ENCODE measurements at places on chromosomes 12 and 14.
A peak's percentile ranks its signal among the peaks of the same experiment; 100 is the strongest.

DNA sequence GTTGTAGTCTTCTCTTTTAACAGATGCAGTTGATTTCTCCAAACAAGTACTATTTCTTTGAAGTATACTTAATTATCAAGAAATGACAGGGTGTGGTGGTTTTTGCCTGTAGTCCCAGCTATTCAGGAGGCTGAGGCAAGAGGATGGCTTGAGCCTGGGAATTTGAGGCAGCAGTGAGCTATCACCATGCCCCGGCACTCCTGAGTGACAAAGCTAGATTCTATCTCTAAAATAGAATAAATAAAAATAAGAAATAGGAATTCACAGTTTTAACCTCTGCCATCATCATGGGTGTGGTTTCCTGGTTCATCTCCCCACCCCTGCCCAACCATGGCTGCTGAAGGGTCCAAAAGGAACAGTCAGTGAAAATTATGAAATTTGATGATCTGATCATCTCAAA is 290.2 kb upstream of the FLRT2 start:
- no peak for DNase-seq

GRCh38 chr14:73809391-73809790 is 42.2 kb upstream of the PTGR2 start:
- no peak for DNase-seq

GRCh38 chr14:99462210-99462609 is 18.4 kb downstream of the SETD3 start:
- no peak for DNase-seq

- DNase-seq = no peak
Measured at GRCh38 chr12:52857500-52857899, 8.7 kb upstream of the KRT78 start.

DNA sequence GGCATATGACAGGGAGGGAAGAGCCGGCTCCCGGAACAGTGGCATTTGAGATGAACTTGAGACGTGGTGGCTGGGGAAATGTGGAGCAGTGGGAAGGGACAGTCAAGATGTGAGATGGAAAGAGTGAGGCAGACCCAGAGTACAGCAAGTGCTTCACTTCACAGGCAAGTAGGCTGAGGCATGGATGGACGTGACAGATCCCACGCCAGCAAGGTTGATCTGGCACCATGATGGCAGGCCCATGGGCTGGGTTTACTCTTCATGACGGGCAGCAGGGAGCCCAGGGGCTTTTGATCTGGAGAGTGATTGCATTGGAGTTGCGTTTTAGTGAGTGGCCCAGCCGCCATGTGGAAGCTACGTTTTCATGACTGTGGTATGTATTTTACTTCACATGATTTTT is 17.9 kb upstream of the EML1 start:
- DNase-seq = no peak

GRCh38 chr12:49673446-49674317 is 33.5 kb downstream of the FMNL3 start:
- peak; percentile 85 for DNase-seq

DNA sequence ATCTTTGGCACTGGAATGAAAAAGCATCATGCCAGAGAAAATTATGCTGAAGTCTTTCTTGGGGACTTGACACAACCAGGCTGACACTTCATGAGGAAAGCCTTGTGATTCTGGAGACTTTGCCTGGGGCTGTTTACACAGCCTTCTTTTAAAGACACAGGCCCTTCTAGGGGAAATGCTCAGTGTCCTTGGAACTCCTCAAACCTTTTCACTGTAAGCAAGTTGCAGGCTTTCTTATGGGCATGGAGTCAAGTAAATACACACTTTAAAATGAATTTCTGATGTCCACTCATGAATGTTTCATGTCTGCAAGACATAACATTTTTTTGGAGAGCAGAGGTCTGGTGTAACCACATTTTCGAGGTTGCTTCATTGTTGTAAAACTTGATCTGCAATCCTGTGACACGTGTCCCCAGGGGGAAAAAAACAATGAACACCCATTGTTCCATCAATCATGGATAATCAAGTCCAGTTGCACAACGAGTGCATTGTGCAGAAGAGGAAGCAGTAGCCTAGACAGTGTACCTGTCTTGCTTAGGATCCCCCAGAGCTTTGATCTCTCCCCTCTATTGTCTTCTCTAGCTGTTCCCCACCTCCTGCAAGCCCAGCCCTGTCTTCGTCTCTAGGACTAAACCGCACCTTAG is 155.1 kb upstream of the PRICKLE1 start:
- DNase-seq = no peak

DNA sequence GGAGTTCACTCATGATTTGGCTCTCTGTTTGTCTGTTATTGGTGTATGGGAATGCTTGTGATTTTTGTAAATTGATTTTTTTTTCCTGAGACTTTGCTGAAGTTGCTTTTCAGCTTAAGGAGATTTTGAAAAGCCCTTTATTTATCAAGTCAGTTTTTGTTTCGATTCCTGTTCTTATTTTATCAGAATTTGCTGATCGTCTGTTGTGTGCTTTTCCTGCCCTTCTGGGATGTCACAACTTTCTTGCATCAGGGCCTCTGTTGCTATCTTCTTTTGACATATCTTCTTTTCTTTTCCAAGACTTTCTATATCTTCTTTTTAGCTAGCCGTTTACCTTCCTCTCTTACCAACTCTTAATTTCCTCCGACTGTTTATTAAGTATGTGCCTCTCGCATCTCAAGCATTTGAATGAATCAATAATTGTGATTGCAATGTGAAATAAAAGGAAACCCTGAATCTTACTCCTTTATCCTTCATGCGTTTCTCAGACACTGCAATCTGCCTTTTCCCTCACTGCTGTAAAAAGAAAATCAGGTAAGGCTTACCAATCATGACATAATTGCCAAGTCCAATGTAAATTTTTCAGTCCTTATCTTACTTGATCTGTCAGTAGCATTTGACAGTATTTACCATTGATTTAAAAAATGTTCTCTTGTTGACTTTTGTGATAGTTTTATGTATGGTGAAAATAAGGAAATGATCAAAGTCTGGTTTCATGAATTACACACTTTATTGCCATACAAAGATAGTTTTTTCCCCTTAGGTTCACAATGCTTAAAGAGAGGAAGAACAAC is 53.0 kb downstream of the ETNK1 start:
- no peak for DNase-seq

GRCh38 chr12:65518771-65519170 is 240.3 kb downstream of the MSRB3 start:
- DNase-seq = no peak

DNA sequence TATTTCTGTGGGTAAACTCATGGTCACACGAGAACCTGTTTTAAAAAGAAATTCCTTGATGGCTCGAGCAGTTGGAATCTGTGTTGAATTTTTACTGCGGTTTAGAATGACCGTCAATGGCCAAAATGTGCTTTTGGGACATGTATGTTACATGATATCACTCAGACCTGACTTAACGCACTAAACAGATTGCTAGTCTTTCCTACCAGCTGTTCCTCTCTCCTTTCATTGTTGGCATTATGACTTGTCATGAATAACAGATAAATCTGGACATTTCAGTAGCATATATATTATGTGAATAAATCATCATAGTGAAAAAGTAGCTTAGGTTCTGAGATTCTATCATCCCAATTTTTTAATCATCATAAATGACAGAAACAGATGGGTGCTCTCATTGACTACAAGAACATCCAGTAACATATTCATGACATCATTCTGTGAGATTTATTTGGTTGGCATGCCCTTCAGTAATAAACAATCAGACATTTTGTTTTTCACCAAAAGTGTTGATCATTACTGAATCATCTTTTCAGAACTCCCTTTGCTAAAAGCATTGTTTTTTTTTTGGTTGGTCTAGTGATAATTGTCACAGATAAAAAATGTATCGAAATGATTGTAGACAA is 57.9 kb upstream of the NAV3 start:
- no peak for DNase-seq

DNA sequence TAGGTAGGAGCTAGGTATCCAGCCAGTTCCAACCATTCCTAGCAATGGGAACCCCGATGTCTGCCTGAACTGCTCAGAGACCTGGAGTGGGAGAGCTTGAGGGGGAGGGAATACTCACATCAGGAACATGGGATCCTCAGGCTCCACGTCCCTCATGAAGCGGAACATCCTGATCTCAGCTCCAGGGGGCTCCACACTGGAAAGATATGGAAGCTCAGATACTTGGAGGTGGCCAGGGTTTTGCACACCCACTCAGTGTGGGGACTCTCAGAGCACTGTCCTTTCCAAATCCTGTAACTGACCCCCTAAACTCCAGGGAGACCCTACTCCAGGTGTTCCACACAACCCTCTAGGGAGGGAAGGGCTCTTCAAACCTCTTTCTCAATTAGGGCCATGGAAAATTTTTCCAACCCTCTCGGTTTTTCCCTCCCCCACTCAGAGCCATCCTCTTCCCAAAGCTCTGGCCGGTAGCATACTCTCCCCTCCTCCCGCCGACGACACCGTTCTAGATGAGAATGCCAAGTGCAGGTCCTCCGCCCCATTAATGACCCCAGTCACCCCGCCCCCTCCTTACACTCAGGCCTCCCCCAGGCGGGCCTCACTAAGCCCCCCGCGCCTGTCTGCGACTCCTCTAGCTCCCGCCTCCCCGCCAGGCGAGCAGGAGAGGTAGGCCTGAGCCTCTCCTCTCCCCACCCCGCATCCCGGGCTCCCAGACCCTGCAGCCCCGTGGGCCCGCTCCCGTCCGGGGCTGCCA is 597 bp downstream of the MLF2 start:
- peak; percentile 56 for DNase-seq

- no peak for DNase-seq
Measured at GRCh38 chr12:120702637-120703036, 7.6 kb upstream of the UNC119B start.

GRCh38 chr12:75087654-75088053 is 122.0 kb downstream of the KCNC2 start:
- no peak for DNase-seq

DNA sequence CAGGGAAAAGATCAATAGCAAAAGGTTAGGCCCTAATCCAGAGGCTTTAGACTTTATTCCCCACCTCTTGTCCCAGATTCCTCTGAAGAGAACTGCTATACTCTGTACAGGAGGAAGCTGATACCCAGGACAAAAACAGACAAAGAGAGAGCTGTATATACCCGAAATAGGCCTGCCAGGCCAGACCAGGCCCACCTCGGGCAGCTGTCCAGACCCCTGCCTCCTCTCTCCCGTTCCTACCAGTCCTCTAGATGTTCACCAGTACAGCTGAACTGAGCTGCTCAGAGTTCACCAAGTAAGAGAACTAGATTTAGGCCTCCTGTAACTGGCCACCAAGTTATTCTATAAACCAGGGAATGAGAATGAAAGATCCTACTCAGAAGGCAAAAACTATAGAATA is 4.7 kb downstream of the CHD4 start:
- no peak for DNase-seq

- no peak for DNase-seq
Measured at GRCh38 chr14:77342726-77343397, 22.0 kb downstream of the GSTZ1 start.

- DNase-seq = no peak
Measured at GRCh38 chr14:76007852-76008251, 22.3 kb downstream of the IFT43 start.

- DNase-seq = no peak
Measured at GRCh38 chr14:99846808-99847207, 53.6 kb downstream of the EML1 start.

DNA sequence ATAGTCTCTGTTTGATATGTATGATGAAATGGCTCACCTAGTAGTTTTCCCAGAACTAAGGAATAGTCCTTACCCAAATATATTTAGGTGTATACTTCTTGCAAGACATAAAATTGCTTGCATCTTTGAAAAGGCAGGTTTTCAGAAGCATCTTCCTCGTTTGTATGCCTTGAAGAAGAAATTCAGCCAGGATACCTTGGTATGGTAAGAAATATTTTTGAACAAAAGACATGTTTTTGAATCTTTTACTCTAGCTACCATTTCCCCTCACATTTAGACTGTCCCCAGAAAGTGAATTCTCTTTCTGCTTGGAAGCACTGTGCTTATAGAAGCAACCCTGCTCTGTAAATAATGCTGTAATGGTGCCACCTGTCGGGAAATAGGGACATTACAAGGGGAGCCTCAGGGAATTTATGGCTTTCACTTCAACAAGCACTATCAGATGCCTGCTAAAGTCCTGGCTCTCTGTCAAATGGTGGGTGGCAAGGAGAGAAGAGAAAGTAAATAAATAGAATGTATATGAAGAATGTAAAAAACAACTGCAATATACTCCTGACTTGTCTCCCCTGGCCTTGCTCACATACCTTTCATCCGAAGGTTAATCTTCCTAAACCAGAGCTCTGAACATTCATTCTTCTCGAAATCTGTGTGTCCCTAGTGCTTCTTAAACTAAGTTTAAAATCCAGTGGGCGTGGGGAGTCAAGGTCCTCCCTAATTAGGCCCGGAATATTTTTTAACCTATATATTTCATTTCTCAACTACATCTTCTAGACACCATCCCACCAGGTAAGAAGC is 6.1 kb downstream of the CCDC184 start:
- DNase-seq = peak; percentile 83

DNA sequence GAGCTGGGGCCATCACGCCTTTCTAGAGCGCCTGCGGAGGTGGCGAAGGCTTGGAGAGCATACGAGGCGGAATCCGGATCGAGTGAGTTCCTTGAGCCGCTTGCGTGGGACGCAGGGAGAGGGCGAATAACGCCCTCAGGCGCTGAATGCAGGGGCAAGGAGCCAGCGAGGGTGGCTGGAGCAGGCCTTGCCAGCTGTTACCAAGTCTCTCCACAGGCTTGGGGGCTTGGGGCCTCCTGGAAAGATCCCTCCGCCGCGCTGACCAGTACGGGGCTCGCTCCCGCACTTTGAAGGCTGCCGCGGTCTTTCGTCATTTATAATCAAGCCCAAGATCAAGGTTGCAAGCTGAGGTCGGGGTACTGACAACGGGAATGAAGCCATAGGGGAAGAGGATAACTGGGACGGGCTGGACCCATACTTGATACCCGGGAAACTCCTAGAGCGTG is 1.2 kb downstream of the FLRT2 start:
- peak; percentile 27 for DNase-seq

DNA sequence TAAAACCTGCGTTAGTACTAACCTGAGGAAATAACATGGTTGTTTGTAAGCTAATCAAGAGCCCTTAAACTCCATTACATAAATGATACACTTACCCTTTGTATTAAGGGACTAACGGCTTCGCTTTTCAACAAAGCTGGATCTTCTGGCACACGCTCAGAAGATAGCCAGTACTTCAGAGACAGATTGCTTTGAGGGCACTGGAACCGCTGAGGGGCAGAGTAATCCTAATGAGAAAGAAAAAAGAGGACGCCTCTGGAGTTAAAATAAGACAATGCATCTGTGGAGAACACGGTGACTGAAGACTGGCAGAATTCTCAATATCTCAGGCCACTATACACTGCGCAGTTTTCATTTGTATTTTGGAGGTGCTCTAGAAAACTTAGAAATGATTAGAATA is 1.5 kb upstream of the KTN1 start:
- no peak for DNase-seq

- peak; percentile 61 for DNase-seq
Measured at GRCh38 chr12:51678086-51678724, 87.2 kb downstream of the SCN8A start.

GRCh38 chr12:107818984-107819383 is 44.5 kb downstream of the ASCL4 start:
- no peak for DNase-seq

GRCh38 chr14:22096514-22096895 is 422.9 kb upstream of the OR4E1 start:
- no peak for DNase-seq

- DNase-seq = no peak
Measured at GRCh38 chr12:27924350-27925135, 48.0 kb downstream of the PTHLH start.

GRCh38 chr12:56645201-56645716 is 525 bp downstream of the ATP5F1B start:
- no peak for DNase-seq

GRCh38 chr14:90305176-90305601 is 26.6 kb downstream of the NRDE2 start:
- no peak for DNase-seq
